ENCODE measurements at places on chromosomes 3 and 15.
A peak's percentile ranks its signal among the peaks of the same experiment; 100 is the strongest.

GRCh38 chr15:100711516-100712021 is 109.2 kb downstream of the ASB7 start:
- peaks cover 46% of the 10 kb centered on the region for H3K4me1 ChIP-seq
- H3K27me3 ChIP-seq: no peaks in the 10 kb centered on the region
- DNase-seq: no peak
- H3K4me3 ChIP-seq: no peak overlapping the region
- no peaks in the 10 kb centered on the region for H3K36me3 ChIP-seq
- peak overlapping the region; percentile 78 for H3K27ac ChIP-seq

DNA sequence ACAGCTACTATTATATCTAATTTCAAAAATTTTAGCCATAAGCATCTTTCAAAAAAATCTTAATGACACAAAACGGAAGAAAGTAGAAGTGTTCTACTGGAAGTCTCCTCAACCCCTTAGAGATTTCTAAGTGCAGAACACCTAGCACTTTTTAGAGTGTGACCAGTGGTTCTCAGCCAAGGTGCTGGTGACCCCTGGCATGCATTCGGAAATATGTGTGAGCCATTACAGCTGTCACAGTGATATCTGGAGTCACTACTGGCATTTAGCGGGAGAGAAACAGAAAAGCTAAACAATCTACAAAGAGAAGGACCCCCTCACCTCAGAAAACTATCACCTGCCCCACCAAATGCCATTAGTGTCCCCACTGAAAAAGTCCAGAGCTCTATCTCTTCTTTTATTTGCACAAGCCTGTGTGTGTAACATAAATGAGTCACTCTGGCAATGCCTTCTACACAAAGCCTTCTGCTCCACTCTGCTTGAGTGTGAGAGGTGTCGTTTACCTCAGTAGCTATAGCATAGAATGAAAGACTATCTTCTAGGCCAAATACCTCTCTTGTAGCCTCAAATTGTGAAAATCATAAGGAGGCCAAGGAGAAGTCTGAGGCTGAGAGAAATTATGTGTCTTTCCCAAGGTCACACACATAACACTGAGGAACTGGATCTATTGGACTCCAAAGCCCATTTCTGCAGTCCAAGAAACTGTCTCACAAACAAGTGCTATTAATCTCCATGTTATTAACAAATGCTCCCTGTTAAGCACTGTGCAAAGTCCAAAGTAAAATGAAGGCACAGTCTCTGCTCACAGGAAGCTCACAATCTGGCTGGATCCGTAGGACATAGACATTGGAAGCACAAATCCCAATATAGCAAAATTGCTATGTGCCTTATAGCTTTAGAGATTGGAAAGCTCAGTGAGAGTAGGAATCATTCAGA is 28.5 kb upstream of the KCNMB2 start:
- peak; percentile 39 for DNase-seq
- peak overlapping the region; percentile 71 for H3K27ac ChIP-seq
- no peaks in the 10 kb centered on the region for H3K27me3 ChIP-seq
- peaks cover 45% of the 10 kb centered on the region for H3K4me1 ChIP-seq

- no peaks in the 10 kb centered on the region for H3K36me3 ChIP-seq
- DNase-seq: no peak
- H3K27me3 ChIP-seq: no peaks in the 10 kb centered on the region
- H3K4me3 ChIP-seq: no peak overlapping the region
Measured at GRCh38 chr3:36193448-36193847, 186.9 kb upstream of the STAC start.

- peaks cover 30% of the 10 kb centered on the region for H3K4me1 ChIP-seq
- DNase-seq: no peak
Measured at GRCh38 chr3:14431452-14431916, 29.1 kb downstream of the SLC6A6 start.

DNA sequence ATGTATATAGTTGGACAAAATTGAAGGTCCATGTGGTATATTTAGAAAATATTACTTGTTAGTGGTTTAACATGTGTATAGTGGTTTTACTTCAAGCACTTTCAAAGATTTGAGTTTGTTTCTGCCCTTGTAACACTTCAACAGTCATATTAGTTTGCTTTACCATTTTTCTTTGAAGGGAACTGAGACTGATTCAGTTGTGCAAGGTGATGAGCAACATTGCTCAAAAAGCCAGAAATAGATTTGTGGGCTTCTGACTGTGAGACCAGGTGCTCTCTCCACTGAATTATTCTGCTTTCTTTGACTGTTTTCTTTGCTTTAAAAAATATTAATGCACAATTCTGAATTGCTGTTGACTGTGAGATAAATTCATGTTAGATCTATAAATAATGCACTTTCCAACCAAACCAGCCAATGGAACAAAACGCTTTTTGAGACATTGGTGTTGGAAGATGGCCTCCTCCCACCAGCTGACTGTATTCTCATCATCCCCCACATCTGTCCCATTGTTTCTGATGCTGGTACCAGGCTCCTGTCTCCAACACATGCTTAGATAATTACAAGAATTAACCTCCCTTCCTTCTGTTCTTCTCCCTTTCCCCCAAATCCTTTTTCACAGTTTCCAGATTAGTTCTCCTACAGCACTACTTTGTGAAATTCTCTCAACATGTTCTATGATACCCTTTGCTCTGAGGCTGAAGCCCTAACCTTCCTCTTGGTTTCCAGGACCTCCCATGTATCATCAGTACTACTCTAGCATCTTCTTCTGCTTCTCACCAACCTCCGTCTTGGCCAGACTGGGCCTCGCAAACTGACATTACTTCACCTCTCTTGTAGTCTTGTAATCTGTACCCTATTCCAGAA is 27.9 kb downstream of the PLCL2 start:
- no peaks in the 10 kb centered on the region for H3K36me3 ChIP-seq
- H3K4me1 ChIP-seq: peaks cover 20% of the 10 kb centered on the region
- DNase-seq: no peak
- H3K27me3 ChIP-seq: no peaks in the 10 kb centered on the region
- no peak overlapping the region for H3K27ac ChIP-seq

DNA sequence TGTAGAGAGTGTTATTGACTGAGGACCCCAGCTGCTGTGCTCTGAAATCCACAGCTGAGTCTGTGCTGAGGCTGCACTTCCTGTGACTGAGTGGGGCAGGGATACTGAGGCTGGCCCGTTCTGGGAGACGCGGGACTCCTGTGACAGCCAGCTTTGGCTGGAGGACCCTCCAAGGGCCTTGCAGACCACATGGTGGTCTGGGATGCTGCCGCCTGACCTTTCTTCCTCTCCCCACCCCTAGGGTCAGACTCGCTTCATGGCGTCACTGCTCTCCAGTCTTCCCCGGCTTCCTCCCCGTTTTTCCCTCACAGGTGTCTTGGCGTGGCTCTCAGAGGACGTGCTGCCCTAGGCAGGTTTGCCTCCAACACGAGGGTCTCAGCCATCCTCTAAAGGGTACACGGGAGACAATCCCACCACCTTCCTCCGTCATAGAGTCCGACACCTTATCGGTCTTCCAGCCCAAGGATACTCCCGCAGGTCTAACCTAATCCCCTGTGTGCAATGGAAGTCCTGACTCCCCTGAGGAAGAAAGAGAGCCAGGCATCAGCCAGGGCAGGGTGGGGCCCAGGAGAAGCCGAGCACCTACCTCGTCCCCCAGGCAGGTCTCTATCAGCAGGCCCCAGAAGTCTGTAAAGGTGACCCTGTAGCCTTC is 19.9 kb upstream of the EHD4 start:
- peaks cover 7% of the 10 kb centered on the region for H3K4me1 ChIP-seq
- H3K36me3 ChIP-seq: no peaks in the 10 kb centered on the region
- no peak for DNase-seq
- H3K27ac ChIP-seq: no peak overlapping the region

- no peaks in the 10 kb centered on the region for H3K27me3 ChIP-seq
- no peak for DNase-seq
- no peak overlapping the region for H3K27ac ChIP-seq
- no peaks in the 10 kb centered on the region for H3K36me3 ChIP-seq
- no peaks in the 10 kb centered on the region for H3K4me1 ChIP-seq
Measured at GRCh38 chr15:65337436-65338070, 33.1 kb downstream of the RNU5B-1 start.

DNA sequence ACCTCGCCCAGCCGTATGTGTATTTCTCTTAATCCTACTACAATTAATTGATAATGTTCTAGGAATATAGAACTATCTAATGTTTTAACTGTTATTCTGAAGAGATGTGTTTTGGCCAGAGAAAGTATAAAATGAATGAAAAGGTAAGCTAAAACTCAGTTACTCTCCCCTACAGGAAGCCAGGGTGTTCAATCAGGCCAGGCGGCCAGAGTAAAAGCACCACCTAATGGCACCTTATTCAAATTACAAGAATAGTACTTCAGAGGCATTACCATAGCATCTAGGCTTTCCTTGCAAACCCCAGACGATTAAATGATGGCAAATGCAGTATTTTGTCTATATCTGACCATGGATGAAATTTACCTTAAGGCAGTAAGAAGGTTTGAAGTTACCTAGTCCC is 10.4 kb downstream of the SLC12A8 start:
- no peak overlapping the region for H3K4me3 ChIP-seq
- H3K27ac ChIP-seq: no peak overlapping the region
- no peaks in the 10 kb centered on the region for H3K36me3 ChIP-seq
- DNase-seq: no peak

GRCh38 chr3:188345223-188345622 is 191.3 kb downstream of the LPP start:
- no peaks in the 10 kb centered on the region for H3K36me3 ChIP-seq
- no peaks in the 10 kb centered on the region for H3K27me3 ChIP-seq
- no peak overlapping the region for H3K27ac ChIP-seq
- peaks cover 47% of the 10 kb centered on the region for H3K4me1 ChIP-seq
- no peak overlapping the region for H3K4me3 ChIP-seq

DNA sequence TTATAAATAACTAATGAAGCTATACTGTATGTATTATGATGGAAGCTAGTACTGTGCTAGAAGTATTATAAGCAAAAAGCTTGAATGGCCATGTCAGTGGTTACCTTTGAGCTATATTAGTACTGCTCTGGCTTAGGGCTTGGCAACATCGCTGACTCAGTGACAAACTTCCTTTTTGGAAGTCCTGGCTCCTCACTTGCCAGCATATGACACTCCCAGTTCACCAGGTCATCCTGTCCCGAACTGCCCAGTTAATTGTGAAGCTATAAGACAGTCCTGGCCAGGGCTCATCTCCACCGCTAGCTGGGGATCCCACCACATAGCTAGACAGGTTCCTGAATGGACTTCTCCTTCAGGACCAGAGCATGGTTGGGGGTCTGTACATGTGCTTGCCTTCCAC is 31.9 kb downstream of the RAB8B start:
- no peaks in the 10 kb centered on the region for H3K27me3 ChIP-seq
- H3K27ac ChIP-seq: no peak overlapping the region
- no peaks in the 10 kb centered on the region for H3K36me3 ChIP-seq
- DNase-seq: peak; percentile 15
- H3K4me1 ChIP-seq: no peaks in the 10 kb centered on the region

DNA sequence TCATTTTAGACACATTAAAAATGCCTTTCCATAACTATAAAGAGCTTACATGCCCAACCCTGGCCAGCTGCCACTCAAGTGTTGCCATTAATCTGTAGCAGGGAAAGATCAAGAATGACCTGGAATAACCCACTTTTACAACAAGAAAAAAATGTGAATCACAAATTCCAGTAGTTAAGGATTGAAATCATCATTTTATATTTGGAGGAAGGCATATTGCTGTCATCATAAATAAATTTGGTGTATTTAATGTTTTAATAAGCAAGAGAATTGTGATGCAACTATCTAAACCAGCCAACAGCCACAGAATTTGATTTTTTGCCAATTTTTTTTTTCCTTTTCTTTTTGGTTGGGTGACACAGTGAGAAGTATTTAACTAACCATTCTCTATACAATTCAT is 240.0 kb upstream of the SEMA6D start:
- DNase-seq: no peak
- H3K4me1 ChIP-seq: peaks cover 9% of the 10 kb centered on the region
- H3K27me3 ChIP-seq: no peaks in the 10 kb centered on the region
- no peak overlapping the region for H3K27ac ChIP-seq
- no peak overlapping the region for H3K4me3 ChIP-seq
- H3K36me3 ChIP-seq: no peaks in the 10 kb centered on the region

DNA sequence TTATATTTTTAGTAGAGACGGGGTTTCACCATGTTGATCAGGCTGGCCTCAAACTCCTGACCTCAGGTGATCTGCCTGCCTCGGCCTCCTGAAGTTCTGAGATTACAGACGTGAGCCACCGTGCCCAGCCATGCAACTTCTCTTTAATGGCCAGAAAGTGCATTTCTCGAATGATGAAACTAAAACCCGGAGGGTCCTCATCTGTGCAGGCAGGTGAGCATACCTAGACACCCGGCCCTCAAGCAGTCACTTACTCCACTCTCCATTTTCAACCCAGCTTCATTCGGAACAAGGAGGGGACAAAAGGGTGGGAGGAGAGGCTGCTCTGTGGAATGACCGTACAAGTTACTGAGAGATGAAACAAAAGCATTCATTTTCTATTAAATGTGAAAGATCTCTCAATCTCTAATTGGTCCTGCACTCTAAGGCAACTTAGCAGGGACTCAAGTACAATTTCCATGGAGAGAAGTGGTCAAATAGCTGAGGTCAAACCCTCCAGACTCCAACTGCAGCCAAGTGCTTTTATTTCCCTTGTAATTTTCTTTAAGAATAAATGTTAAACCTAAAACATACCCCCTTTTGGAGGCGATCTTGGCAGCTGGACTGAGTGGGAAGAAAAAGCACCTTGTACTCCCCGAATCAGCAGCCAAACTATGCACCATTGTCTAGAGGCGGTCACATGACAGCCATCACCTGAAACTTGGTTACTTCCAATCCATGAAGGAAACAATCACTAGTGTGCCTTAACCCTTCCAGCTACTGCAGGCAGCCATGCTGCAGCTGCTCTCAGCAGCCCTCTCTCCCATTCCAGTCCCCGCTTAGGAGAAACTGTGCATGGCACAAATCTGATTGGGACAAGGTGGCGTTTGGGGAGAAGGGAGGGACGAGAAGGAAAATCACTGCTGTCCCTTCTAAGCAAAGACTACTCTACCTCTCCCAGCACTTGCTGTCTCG is 62.2 kb downstream of the VGLL4 start:
- no peak for DNase-seq
- peaks cover 2% of the 10 kb centered on the region for H3K36me3 ChIP-seq
- H3K27me3 ChIP-seq: no peaks in the 10 kb centered on the region
- H3K4me1 ChIP-seq: peaks cover 26% of the 10 kb centered on the region

DNA sequence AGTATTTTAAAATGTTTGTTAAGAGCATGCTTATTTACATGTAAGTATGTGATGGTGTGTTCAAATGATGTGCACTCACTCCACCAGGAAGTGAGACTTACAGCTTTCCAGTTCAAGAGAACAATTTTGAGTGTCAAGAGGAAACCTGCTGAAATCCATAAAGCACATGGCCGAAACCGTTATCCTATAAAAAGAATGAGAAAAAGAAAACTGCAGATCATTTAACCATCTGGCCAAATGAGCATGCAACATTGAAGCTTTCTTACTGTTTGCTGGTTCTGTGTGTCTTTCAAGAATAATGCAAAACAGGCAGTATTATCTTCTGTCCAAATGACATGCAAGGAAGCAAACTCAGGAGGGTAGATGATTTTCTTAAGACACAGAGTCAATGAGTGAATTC is 26.3 kb downstream of the GABRR3 start:
- H3K36me3 ChIP-seq: no peaks in the 10 kb centered on the region
- H3K27me3 ChIP-seq: no peaks in the 10 kb centered on the region
- no peak for DNase-seq
- H3K27ac ChIP-seq: no peak overlapping the region
- no peak overlapping the region for H3K4me3 ChIP-seq

GRCh38 chr3:11362600-11362999 is 90.4 kb downstream of the ATG7 start:
- peaks cover 7% of the 10 kb centered on the region for H3K4me1 ChIP-seq
- H3K36me3 ChIP-seq: peaks cover 31% of the 10 kb centered on the region
- no peaks in the 10 kb centered on the region for H3K27me3 ChIP-seq
- H3K27ac ChIP-seq: no peak overlapping the region

GRCh38 chr3:123678108-123678511 is 93.3 kb upstream of the HACD2 start:
- H3K4me3 ChIP-seq: no peak overlapping the region
- H3K27me3 ChIP-seq: no peaks in the 10 kb centered on the region
- H3K27ac ChIP-seq: no peak overlapping the region
- no peaks in the 10 kb centered on the region for H3K4me1 ChIP-seq

All from body of pancreas (tissue), 4 donors.